ENCODE measurements at places on chromosomes 11 and 22. TPM values are rescaled to one million over a fixed set of nuclear protein-coding genes. Genes with fewer than 3 reads are reported as not detected.

DNA sequence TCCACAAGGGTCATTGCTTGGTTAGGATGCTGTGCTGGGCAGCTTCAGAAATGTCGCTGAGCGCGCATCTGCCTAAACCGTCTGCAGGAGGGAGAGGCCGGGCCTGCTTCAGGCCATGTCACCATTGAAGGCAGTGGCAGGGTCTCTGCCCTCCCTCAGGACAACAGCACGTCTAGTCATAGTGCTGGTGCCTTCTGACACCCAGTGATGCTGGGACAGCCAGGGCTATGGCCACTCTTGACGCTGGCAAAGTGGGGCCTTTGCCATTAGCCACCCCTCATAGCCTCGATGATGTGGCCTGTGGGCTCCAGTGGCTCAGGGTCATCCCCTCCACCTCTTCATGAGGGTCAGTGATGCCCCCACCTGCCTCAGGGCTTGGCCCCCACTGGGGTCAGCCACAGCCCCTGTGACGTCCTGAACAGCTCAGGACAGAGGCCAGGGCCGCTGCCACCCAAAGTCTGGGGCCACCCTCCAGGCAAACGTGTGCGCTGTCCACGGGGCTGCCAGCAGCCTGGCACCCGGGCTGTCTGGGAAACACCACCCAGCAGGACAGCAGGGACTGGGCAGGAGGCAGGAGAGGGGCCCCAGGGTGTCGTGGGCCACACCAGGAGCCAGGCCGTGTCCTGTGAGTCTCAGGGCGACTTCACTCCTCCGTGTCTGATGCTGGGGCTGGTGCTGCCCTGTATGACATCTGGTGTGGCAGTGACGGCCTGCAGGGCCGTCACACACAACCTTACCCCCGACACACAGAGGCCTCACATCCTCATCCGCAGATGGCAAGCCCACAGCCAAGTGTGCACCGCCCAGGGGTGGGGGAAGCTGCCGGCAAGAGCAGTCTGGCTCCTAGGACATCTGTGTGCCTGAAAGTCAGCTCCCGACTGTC, 42.5 kb downstream of the CERK start:
- no peak for DNase-seq

GRCh38 chr11:113287801-113288200, 26.6 kb upstream of the TTC12 start:
- no peak for DNase-seq

PHF5A gene
- 88.2 TPM for polyA plus RNA-seq

- no peak for DNase-seq
These were observed 2.0 kb downstream of the HBG1 start for GRCh38 chr11:5247472-5248192.

- no peak for DNase-seq
These were observed 116.8 kb downstream of the BUD13 start for GRCh38 chr11:116656011-116656410.
